ENCODE measurements at places on chromosomes 3 and 15.
A peak's percentile ranks its signal among the peaks of the same experiment; 100 is the strongest.

DNA sequence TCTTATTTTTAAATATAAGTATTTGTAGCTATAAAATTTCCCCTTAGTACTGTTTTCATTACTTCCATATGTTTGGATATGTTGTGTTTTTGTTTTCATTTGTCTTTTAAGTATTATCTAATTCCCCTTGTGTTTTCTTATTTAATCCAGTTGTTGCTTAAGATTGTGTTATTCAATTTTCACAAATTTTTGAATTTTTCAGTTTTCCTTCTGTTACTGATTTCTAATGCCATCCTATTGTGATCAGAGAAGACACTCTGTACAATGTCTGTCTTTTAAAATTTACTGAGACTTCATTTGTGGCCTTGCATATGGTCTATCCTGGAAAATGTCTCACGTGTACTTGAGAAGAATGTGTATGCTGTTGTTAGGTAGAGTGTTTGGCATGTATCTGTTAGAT lies 795.6 kb upstream of the CFAP20DC start:
- no peak for DNase-seq

GRCh38 chr3:49703443-49703927 lies 14.1 kb downstream of the RNF123 start:
- peak; percentile 70 for DNase-seq

DNA sequence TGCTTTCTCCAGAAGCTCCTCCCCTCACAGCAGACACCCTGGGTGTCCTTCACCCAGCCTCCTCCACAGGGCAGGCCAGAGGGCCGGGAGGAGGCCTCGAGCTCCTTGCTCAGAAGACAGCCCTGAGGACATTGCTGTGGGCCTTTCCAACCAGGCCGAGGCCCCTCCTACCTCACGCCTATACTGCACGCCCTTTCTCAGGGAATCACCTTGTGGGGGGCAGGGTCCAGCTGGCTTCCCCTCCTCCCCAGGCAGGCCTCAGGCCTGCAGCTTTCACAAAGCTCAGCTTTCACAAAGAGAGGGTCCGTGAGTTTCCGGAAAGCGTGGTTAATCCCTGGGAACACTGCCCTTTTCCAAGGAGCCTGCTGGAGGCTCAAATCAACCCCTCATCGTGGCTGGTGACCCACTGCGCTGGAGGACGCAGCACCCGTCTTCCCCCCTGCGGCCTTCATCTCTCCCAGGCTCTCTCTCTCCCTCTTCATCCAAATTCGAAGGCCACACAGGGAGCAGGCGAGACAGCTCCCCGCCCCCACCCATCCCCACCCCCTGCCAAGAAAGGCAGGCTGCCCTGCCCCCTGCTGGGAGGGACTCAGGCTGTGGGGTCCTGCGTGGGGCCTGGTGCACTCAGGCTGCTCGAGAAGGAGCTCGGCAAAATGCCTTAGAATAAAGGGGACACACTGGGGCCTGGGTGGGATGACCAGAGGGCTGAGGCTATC lies 79.4 kb downstream of the OCA2 start:
- no peak for DNase-seq

- DNase-seq, result no peak
These were observed 107.8 kb downstream of the SLCO3A1 start for GRCh38 chr15:91961357-91961756.

DNA sequence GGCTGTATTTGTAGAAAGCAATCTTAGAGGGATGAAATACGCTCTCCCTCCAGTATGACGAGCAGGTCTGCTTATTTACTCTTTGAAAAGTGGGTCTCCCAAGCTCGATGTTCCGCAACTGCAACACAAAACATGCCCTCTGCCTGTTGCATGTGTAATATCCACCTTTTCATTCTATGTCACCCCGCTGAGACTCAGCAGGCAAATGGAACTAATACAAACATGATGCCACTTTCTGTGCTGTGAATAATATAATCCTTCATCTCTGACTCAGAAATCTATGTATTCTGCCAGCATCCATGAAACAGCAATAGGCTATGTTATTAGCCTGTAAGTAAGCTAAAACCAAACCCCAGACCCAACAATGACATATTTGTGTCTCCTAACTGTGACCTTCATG lies 200.8 kb upstream of the TMCO5A start:
- DNase-seq, result no peak

DNA sequence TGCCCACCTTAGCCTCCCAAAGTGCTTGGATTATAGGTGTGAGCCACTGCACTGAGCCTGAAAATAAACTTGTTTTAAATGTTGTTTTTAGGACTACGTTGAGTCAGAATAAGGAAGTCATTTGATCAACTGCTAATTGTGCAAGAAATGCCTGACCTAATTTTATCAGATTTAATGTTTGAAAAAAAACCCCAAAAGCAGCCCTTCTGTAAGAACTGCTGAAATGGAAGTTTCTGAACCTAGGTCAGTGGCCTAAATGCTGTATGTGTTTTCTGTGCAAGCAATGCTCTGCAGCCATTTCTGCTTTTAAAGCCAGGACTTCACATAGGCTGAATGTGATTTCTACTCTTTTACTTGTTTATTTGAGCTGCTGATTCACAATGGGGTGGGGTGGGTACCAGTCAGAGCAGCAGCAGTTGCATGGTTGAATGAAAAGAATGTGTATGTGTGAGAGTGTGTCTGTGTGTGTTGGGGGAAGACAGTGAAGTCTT lies 6.6 kb downstream of the GPX1 start:
- peak; percentile 95 for DNase-seq
